RPMI7951 (cell line): ENCODE measurements at places on chromosomes 12 and 14. TPM values are rescaled to one million over a fixed set of nuclear protein-coding genes. Genes with fewer than 3 reads are reported as not detected.

GRCh38 chr12:85669911-85670310 lies 166.3 kb downstream of the RASSF9 start:
- DNase-seq: no peak

The MORN3 gene
- total RNA-seq: 0.10 TPM in 1 of 2 replicates, not detected in the other

DNA sequence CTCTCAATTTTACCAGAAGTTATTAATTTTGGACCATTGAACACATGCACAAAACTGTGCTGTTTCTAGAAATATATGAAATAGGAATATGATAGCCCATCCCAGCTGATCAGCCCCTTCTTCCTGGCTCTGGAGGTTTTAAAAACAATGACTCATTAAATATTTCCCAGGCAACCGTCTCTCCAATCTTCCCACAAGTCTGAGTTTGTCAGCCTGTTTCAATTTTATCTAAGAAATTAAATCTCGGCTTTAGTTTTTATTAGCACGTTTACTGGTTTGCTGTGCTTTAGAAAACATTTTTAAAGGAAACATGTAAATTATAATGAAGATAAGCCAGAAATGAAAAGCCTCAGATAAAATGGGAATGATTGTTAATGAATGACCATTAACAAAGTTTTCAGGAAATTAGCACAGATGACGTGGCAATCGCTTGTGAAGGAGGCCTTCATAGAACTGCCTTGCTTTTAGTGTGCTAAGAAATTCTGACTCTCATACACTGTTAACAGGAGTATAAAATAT lies 89.3 kb upstream of the RAP1B start:
- DNase-seq: peak; percentile 69

GRCh38 chr14:35474323-35474722 lies 59.6 kb upstream of the INSM2 start:
- DNase-seq: no peak

DNA sequence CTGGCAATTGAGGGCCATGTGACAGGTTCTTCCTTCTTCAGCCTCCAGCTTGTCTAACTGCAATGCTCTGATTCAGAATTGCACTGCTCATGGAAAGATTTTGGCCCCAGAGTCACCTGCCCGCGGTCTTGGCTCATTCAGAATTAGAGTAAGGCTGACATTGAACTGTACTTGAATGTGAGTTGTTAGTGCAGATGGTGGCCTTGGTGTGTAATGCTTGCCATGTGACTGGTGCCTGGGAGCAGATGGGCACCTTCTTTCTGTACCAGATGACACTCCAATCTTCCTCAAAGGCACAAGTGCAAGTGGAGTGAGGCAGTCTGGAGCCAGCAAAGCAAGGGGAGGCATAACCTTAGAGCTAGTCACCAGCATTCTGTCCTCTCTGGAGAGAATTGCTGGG lies 36.5 kb upstream of the ANO4 start:
- no peak for DNase-seq

- no peak for DNase-seq
Measured at GRCh38 chr12:117311-117710, 50.7 kb downstream of the IQSEC3 start.

The CISTR gene
- not detected in 2 replicates for total RNA-seq

GRCh38 chr12:129870796-129871195 lies 33.0 kb downstream of the TMEM132D start:
- no peak for DNase-seq

The TMEM132C gene
- not detected in 2 replicates for total RNA-seq

DNA sequence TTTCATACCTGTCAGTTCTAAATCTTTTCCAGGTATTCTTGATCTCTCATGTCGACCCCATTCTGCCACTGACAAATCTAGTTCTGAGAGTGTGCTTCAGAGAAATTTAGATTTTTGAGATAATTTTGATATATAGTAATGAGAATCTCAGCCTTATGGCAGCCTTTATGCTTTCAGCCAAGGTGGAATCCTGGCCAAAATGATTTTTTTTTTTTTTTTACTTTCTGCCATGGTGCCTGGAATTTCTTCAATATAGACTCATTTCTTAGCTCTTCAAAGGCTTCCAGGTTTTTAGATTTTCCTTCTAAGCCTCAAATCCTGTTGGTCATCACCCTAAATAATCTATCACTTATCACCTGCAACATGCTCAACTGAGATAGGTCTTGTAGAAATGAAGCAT lies 926.6 kb downstream of the NRXN3 start:
- DNase-seq: no peak

The PPM1H gene
- 0.10 and 1.1 TPM in 2 replicates for total RNA-seq

The NAB2 gene
- 10.9 and 17.6 TPM in 2 replicates for total RNA-seq

The GPR137C gene
- total RNA-seq: 0.49 and 1.1 TPM in 2 replicates

The ETV6 gene
- total RNA-seq: 6.4 and 7.9 TPM in 2 replicates
